ENCODE measurements at places on chromosomes 5 and 9.

DNA sequence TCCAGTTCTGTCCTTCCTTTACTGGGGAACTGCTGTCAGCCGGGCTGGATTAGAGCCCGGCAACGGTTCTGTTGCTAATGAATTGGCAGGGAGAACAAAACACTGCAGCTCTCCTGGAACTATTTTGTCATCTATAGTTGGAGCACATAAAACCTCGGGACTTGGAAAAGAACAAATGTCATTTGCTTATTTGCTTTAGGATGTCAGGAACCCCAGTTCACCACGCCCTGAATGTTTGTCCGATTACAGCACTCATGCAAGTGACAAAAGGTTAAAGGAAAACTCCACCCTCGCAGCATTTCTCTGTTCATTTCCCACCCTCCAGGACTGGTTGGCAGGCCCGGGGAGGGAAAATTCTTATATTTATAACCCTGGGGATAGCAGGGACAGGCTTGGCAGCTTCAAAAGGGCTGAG lies 66.4 kb upstream of the PLPP1 start:
- peak; percentile 91 for DNase-seq

DNA sequence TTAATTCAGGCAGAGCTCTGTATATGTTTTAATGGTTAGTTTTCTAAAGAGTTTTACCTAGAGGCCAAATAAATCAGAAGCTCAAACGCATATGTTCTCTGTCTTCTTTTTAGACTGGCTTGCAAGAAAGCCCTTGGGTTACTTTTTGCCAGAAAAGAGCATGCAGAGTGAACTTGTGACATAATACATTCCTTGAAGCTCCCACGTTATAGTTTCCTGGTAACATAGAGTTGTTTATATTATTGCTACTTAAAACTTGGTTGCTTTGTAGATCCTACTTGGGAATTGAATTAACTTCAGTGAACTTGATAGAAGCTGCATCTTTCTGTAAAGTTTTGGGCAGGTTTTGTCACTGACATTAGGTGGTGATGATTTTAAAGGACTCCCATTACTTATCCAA lies 102.9 kb downstream of the C9orf152 start:
- DNase-seq: peak; percentile 80

DNA sequence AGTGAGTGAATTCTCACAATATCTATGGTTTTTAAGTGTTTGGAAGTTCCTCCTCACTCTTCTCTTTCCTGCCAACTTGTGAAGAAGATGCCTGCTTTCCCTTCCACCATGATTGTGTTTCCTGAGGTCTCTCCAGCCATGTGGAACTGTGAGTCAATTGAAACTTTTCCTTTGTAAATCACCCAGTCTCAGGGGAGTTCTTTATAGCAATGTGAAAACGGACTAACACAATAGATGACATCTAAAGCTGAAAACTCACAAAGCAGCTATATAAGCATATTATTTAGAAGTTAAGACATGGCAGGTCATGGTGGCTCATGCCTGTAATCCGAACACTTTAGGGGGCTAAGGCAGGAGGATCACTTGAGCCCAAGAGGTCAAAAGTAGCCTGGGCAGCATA lies 130.2 kb downstream of the ARRDC3 start:
- DNase-seq: no peak

DNA sequence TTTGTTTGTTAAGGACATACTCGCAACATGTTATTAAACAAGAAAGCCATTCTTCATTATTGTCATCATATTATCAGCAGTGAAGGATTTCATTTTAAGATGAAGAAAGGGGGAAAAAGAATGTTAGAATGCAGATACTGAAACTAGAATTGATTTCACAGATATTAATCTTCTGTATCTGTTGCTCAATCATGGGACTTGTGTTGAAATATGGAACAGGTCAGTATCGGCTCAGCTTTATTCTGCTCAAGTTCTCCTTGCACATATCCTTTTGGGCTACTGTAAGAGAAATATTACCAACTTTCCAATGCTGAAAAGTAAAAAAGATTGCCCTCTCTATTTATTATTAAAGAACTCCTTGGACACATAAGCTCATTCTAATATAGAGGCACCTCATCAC lies 13.8 kb upstream of the ANXA1 start:
- DNase-seq: no peak

- DNase-seq: no peak
Measured at GRCh38 chr9:13717322-13718054, 438.0 kb upstream of the MPDZ start.

- peak; percentile 93 for DNase-seq
Measured at GRCh38 chr5:97838214-97838613, 655.2 kb upstream of the RIOK2 start.

DNA sequence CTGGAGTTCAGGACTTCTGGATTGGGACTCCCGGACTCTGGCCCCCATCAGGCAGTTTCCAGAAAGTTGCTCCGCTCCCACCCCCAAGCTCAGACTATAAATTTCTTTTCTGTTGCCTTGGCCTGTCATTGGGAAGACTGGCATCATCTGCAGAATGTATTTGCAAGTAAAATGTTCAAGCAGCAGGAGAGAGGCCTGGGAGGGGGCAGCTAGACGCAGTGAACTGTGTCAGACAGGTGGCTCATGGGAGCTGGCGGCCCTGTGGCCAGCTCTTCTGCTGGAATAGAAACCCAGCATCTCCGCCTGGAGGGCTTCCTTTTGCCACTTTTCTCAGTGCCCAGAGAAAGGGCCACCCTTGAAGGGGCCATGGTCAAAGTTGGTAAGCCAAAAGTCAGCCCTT lies 16.0 kb downstream of the INSYN2B start:
- no peak for DNase-seq

DNA sequence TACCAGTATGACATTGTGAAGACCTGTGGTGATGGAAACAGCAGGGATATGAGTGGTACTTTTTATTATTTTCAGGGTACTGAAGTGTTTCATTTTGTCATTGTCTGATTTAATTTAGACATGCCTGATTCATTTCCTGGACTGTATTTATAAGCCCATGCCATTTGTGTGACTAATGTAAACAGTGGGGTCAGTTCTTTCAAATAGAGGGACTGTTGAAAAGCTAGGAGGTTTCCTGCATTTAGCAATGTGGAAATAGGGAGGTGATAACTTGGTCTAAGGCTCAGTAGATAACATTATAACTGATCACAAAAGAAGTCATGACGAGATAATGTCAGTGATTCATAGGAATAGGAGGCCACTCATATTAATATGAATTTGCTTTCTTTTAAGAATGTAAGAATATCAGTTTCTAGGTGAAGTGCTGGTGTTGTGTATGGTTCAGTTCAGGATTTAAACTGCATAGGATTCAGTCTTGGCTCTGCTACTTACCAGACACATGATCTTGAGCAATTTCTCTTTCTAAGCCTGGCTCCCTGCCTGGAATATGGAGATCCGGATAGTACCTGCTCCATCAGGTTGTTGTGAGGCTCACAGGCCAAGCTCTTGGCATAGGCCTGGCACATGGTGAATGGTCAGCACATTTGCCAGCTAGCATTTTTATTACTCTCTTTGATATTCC lies 7.5 kb downstream of the RASGRF2 start:
- DNase-seq: peak; percentile 58

GRCh38 chr5:36950586-36951457 lies 74.3 kb downstream of the NIPBL start:
- DNase-seq: peak; percentile 95

- no peak for DNase-seq
Measured at GRCh38 chr5:13992795-13993194, 48.3 kb upstream of the DNAH5 start.

DNA sequence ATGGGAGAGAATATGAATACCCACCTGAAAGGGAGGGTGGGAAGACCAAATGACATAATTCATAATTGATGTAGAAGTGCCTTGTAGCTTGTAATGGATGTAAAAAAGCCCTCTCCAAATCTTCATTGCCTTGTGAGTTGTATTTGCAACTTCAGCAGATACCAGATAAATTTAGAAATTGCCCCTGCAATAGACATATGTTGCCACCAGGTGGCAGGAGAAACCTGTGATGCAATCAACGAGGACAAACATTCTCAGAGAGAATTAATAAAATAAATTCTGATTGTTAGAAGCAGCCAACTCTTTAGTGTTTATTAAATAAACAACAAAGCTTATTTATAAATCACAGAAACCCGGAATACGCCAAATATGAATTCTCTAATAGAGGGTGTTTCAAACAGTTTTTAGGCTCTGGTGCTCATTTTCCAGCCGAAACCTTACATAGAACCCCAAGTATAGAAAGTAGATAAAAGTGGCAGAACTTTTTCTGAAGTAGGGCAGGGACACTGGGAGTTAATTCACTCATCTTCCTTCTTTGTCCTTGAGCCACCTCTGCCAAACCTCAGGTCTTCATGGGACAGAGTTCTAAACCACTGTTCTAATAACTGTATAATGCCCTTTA lies 147.8 kb downstream of the TMEM38B start:
- peak; percentile 22 for DNase-seq

DNA sequence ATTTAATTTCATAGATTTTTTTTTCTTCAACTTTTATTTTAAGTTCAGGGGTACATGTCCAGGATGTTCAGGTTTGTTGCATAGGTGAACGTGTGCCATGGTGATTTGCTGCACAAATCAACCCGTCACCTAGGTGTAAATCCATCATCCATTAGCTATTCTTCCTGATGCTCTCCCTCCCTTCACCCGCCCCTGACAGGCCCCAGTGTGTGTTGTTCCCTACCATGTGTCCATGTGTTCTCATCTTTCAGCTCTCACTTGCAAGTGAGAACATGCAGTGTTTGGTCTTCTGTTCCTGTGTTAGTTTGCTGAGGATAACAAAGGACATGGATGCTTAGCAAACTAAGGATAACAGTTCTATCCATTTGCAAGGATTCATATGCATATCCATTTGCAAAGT lies 209.1 kb upstream of the ADCY2 start:
- DNase-seq: no peak

DNA sequence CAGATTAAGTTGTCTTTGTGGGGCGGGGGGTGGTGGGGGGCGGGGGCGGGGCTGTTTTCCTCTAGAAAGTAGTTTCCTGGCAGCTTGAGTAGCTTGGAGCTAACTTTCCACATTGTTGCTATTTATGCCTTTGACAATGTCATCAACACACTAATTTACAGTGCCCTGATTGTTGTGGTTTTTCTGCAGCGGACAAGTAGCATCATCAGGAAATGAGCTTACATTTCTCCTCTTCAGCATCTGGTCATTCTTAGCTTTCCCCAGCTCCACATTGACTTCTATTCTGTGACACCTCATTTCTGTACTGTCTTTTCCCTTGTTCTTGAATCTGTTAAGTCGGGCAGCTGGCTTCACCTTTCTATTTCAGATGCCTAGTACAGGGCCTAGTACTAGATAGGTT lies 112.3 kb upstream of the RAD23B start:
- peak; percentile 56 for DNase-seq

- DNase-seq: peak; percentile 65
Measured at GRCh38 chr9:100064872-100065581, 33.8 kb downstream of the ERP44 start.

GRCh38 chr5:56666901-56667300 lies 148.4 kb upstream of the MAP3K1 start:
- DNase-seq: no peak

GRCh38 chr9:37840560-37841194 lies 40.1 kb downstream of the DCAF10 start:
- peak; percentile 55 for DNase-seq

DNA sequence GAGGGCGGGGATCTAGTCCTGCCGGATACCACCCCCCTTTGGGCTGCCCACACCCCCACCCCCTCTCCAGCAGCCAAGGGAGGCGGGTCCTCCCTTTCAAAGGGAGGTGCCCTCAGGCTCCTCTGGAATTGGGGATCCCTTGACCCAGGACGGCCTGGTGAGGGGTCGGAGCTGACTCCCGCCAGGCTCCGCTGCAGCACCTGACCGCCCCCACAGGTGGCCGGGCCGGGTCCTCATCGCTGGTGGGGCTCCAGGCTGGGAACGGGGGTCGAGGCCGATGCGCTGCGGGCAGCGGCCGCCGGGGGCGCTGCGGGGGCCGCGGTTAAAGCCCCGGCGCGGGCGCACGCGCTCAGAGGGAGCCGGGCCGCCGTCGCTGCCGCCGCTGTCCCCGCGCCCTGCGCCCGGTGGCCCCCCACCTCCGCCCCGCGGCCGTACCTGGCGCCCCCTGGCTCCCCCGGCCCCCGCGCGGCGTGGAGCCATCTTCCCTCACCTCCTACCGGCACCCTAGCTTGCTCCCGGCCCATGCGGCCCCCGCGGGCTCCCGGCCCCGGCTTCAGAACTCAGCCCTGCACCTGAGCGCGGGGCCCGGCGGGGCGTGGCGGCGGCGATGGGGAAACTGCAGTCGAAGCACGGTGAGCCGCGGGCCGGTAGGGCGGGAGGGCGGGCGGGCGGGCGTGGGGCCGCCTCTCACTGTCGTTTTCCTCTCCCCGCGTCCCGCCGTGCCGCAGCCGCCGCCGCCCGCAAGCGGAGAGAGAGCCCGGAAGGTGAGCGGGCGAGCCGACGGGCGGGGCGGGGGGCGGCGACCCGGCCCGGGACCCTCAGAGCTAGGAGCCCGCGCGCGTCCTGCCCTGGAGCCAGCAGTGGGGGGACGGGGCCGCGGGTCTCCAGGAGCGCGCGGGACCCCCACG lies at the start of gene NKD2:
TSS of gene NKD2 (plus strand) at position 352 of the 908 bp plus-strand sequence. CDS start at position 608, 256 bp downstream.
- no peak for DNase-seq

DNA sequence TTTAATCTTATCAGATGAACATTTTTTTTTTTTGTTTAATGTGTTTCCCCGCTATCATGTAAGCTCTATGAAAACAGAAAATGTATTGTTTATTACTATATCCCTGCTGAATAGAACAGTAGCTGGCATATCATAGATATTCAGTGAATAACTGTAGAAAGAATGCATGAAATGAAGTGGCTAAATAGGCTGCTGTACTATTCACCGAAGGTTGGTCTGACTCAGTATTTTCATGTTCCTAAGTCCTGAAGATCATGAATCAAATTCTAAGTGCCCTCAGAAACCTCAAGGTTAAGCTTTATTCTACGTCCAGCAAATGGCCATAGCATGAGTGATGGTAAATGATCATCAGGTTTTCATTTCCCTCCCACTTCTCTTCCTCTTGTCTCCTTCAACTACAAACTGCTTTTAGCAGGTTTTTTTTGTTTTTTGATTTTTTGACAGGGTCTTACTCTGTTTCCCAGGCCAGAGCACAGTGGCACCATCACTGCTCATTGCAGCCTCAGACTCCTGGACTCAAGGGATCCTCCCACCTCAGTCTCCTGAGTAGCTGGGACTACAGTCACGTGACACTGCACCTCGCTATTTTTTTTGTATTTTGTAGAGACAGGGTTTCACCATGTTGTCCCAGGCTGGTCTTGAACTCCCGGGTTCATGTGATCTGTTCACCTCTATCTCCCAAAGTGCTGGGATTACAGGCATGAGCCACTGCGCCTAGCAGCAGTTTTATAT lies 19.1 kb upstream of the ZFAND5 start:
- DNase-seq: peak; percentile 93

Data from AG10803 (cell line).